Lung (tissue), 17 donors: ENCODE measurements at places on chromosomes 6 and 20. TPM values are rescaled to one million over a fixed set of nuclear protein-coding genes. Genes with fewer than 3 reads are reported as not detected.

Gene CASS4
- 30.7 TPM for total RNA-seq

- DNase-seq = no peak
These were observed 146.9 kb upstream of the PHACTR1 start for GRCh38 chr6:12569646-12570045.

Gene MEI4
- not detected for total RNA-seq

- no peak for DNase-seq
These were observed 303.9 kb downstream of the CDKAL1 start for GRCh38 chr6:20838113-20838512.

Gene ADGB
- 9.7 TPM for total RNA-seq

Gene LPA
- not detected for total RNA-seq

DNA sequence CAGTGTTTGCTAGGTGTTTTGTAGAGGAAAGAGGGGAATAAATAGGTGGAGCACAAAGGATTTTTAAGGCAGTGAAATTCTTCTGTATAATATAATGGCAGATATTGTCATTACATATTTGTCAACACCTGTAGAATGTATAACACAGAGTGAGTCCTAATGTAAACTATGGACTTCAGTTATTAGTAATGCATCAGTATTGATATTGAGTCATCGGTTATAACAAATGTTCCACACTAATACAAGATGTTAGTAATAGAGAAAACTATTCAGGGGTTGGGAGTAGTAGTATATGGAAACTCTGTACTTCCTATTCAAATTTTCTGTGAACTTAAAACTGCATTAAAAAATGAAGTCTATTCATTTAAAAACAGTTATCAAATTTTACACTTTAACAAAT lies 299.2 kb downstream of the UBE3D start:
- no peak for DNase-seq

DNA sequence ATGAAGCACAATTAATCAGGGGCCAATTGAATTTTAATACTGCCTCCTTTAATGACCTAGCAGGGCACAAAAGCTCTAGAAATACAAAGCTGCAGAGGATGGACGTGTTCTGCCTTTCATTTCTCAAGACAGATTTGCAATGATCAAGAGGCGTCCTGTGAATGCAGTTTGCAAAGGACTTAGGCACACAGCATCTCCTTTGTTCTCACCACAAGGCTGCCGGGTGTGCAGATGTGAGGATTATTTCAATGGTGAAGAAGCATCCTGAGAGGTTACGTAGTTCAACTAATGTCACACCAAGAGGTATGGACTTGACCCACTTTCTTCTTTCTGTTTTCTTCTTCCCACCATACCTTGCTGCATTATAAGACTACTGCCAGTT lies 42.9 kb upstream of the SPTLC3 start:
- DNase-seq = no peak

- DNase-seq = no peak
These were observed 109.0 kb downstream of the RALGAPA2 start for GRCh38 chr20:20603339-20603990.

DNA sequence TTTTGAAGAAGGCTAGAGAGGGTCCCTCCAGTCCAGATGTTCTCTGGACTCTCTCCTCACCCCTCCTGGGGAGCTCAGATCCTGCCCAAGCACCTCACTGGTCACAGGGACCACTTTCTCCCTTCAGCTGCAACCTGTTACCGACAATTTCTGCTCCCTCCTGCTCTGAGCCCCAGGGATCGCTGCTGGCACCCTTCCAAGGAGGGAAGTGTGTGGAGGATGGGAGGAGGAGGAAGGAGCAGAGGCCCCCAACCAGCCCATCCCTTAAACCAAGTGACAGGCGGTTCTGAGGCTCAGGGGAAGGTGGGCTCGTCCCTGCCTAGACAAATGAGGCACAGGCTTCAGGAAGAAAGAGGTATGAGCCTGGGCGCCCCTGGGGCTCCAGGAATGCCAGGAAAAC lies 13.9 kb downstream of the PMEPA1 start:
- no peak for DNase-seq

Gene ANKRD66
- total RNA-seq = 11.3 TPM

Gene ISM1
- 13.6 TPM for total RNA-seq

DNA sequence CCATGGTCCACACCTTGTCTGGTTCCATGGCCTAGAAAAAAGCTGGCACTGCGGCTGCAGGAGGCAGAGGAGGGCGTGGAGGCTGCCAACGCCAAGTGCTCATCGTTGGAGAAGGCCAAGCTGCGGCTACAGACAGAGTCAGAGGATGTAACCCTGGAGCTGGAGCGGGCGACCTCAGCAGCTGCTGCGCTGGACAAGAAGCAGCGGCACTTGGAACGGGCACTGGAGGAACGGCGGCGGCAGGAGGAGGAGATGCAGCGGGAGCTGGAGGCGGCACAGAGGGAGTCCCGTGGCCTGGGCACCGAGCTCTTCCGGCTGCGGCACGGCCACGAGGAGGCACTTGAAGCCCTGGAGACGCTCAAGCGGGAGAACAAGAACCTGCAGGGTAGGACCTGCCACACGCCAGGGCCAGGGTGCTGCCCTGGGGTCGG lies 43.4 kb downstream of the MYH7B start:
- no peak for DNase-seq

GRCh38 chr20:61414455-61414991 lies 162.5 kb downstream of the CDH4 start:
- DNase-seq = no peak

DNA sequence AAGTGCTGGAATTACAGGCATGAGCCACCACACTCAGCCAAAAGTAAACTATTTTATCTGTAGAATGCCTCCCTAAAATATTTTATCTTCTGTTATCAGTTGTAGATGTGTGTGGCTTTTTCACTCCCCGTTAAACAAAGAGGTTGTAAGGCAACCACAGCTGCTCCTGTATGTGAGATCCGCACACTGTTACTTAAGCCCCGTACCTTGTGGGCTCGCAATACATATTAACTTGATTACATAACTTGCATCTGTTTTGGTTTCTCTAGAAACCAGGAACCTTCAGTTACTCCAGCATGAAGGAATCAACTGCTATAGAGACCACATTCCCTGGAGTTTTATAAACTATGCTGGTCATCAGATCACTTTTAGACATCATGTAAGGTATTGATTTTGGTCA lies 420.1 kb upstream of the SLC35B3 start:
- DNase-seq = no peak

- DNase-seq = no peak
These were observed 850.5 kb upstream of the GJE1 start for GRCh38 chr6:141282263-141282662.

DNA sequence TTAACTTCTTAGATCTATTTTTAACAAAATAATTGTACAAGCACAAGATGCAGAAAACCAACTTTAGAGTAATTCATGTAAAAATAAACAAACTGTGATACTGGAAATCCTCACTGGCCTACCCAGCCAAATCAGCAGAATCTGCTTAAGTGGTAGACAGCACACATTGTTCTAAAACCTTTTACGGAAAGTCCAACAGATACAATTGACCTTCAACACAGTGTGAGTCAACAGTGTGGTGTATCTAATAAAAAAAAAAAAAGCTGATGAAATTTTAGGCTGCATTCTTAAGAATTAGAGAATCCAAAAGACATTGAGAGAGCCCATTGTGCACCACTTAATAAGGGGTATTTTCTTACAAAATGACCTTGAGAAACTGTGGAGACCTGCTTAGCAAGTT lies 174.5 kb downstream of the COL21A1 start:
- DNase-seq = no peak

GRCh38 chr6:111676383-111676782 lies 70.7 kb upstream of the TRAF3IP2 start:
- no peak for DNase-seq

- no peak for DNase-seq
These were observed 72.8 kb downstream of the MAP3K5 start for GRCh38 chr6:136719280-136720044.

DNA sequence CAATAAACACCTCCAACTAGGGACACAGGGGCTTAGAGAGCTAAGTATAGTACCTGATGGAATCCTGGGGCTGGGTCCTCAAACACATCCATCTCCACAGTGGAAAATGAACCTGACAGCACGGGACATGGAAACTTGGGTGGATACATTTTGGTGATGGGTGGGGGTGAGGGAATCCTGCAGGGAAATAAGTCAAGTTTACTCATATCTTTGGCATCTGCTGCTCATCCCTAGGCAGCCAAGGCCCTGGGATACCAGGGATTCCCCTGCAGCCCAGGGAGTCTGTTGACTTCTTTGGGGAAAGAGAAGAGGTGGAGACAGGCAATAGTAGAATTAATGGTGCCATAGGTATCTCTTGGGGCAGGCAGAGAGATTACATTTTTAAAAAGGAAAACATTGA lies 6.6 kb downstream of the APOBEC2 start:
- no peak for DNase-seq

DNA sequence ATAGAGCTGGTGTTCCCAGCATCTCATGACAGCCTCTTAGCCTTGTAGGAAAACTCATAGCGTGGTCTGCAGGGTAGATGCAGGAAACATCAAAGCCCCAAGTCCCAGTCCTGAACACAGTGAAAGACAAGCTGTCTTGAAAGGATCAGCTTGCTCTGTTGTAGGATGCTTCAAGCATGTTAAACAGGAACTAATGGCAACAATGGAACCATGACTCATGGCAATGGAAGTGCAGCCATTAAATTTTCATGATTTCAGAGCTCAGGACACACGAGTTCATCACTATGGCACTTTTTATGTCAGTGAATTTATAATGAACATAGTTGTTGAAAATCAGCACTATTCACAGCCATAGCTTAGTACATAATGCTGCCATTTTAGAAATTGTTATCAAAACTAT lies 367.7 kb downstream of the KIF16B start:
- DNase-seq = no peak

Gene ARMC12
- 0.52 TPM for total RNA-seq

Gene DEFB124
- total RNA-seq = not detected

DNA sequence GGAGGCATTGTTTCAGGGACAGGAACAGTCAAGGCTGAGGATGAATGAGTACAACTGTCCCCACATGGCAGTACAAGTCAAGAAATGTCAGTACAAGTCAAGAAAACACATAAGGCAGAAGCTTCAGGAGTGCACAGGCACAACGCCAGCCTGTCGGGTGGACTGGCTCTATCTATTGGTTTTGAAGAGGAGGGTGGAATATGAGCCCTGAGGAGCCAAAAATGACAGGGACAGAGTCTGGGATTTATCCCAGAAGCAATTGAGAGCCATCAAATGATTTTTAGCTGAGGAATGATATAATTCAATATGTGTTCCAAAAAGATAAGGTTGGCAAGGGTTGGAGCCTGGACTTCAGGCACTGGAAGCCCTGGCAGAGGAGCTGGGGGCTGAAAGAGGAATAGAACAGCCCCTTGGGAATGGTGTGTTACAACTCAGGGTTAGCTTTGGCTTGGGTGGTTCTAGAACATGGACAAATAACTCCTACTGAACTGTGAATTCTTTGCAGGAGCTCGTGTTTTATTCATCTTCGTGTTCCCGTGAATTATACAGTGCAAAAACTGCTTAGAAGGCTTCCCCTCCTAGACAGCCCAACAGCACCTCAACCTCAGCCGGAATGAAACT lies 425.7 kb upstream of the ARID1B start:
- DNase-seq = no peak

DNA sequence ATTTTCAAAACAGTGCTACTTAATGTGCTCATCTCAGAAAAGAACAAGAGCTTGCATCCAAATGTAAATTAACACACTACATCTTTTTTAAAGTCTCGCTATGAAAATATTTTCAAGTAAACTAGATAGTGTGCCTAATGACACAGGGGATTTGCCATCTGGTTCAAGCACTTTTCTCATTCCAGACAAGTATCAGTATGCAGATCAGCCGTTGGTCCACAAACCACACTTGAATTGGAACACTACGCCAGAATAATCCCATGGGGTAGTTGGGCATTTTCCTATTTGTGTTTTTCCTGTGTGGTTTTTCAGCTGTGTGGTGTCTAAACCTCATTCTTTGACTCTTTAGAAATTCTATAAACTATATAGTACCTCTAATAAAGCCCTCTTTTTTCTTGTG lies 256.2 kb downstream of the EPHA7 start:
- no peak for DNase-seq

GRCh38 chr20:3760655-3761348 lies 6.8 kb downstream of the ADISSP start:
- DNase-seq = no peak

DNA sequence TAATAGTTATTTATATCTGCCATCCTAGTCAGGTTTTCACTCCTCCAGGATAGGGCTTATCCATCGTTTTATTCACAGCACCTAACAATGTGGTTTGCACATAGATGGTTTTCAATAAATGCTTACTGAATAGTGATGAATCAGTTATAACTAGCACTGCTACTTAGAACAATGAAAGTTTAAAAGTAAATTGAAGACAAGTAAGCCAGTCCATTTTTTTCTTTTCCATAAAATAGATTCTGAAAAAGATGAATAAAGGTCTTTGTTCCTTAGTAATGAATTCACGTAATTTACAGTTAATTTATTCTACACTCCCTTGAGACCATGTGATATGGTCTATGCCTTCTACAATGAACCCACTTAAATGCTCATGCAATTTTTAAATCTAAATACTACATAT lies 212.5 kb downstream of the RNGTT start:
- DNase-seq = no peak
